H1 (cell line): ENCODE measurements at places on chromosomes 4 and X. TPM values are rescaled to one million over a fixed set of nuclear protein-coding genes. Genes with fewer than 3 reads are reported as not detected.

- DNase-seq = no peak
These were observed 25.5 kb downstream of the CDKN2AIP start for GRCh38 chr4:183469936-183470335.

- no peak for DNase-seq
These were observed 763.5 kb upstream of the FRG1 start for GRCh38 chr4:189177130-189177529.

DNA sequence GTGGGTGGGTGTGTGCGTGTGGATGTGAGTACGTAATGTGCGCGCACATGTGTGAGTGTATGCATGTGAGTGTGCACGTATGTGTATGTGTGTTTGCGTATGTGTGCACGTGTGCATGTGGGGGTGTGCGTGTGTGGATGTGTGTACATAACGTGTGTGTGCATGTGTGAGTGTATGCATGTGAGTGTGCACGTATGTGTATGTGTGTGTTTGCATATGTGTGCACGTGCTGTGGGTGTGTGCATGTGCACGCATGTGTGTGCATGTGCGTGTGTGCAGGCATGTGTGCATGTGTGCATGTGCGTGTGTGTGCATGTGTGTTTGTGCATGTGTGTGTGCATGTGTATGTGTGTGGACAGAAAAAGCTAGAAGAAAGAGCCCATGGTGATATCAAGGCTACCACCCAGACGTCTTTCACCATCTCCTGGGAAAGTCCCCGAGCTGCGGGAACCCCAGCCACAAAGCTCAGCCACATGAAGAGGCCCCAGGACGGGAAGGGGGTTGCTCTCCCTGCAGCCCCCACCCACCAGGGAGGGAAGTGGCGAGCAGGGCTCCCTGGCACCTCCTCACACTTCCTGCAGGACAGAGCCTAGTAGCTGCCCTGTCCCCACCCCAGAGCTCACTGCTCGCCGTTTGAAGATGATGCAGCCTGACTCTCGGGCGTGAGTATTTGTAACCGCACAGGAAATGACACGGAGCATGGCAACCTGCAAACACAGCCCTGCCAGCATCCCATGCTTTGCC lies 108.3 kb downstream of the DCTD start:
- no peak for DNase-seq

Gene SH3BP2
- 31.4 and 32.4 TPM in 2 replicates for total RNA-seq

Gene MAB21L2
- total RNA-seq = 0.11 TPM in 1 of 2 replicates, not detected in the other
